ENCODE measurements at places on chromosomes 16 and 17. TPM values are rescaled to one million over a fixed set of nuclear protein-coding genes. Genes with fewer than 3 reads are reported as not detected.

DOC2A gene
- total RNA-seq: 2.0 TPM

DNA sequence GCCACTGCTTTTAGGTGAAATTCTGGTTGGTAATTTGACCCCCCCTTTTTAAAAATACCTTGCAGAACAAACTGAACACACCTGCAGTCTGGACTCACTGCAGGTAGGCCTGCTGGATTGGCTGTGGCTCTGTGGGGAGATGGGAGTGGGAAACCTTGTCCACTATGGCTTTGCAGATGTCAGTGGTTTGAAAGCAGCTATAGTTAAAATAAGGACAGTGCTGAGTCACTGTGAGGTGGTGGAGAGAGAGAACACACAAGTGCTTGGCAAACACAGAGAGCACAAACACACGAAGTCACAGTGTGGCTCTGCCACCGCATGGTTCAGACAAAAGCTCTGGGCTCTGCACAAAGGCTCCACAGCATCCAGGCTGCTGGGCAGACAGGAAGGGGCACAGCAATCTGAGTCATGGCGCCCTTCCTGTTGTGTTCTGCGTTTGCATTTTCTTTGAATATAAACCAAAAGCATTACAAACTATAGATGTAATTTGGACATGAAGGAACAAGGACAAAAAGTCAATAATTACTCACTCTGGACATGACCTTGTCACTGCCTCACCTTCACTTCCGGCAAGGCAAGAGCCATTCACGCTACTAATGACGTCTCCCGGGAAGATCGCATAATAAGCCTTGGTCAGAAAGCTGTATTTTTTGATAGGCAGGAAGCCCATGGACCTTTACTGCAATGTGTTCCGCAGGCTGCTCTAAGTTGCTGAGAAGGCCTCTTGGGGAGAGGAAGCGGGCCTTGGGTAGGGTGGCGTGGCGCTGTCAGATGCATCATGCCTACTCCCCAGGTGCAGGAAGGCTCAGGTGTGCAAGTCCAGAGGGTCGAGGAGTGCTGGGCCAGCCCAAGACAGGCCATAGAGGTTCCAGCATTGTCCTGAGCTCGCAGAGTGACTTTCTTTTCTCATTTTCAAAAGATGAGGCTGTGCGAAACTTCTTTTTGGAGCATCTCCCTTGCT, 60.1 kb upstream of the MED9 start:
- peak; percentile 90 for DNase-seq

CPHXL2 gene
- total RNA-seq: not detected

KRT31 gene
- not detected for total RNA-seq

GRCh38 chr16:80027007-80027965, 426.7 kb upstream of the MAF start:
- DNase-seq: peak; percentile 48
